ENCODE measurements at places on chromosomes 7 and 10. TPM values are rescaled to one million over a fixed set of nuclear protein-coding genes. Genes with fewer than 3 reads are reported as not detected.

The PRF1 gene
- polyA plus RNA-seq, result 5,696 TPM

The ZRANB1 gene
- 5.6 TPM for polyA plus RNA-seq

The PDE1C gene
- not detected for polyA plus RNA-seq

The TCAF2 gene
- polyA plus RNA-seq, result 1.8 TPM

DNA sequence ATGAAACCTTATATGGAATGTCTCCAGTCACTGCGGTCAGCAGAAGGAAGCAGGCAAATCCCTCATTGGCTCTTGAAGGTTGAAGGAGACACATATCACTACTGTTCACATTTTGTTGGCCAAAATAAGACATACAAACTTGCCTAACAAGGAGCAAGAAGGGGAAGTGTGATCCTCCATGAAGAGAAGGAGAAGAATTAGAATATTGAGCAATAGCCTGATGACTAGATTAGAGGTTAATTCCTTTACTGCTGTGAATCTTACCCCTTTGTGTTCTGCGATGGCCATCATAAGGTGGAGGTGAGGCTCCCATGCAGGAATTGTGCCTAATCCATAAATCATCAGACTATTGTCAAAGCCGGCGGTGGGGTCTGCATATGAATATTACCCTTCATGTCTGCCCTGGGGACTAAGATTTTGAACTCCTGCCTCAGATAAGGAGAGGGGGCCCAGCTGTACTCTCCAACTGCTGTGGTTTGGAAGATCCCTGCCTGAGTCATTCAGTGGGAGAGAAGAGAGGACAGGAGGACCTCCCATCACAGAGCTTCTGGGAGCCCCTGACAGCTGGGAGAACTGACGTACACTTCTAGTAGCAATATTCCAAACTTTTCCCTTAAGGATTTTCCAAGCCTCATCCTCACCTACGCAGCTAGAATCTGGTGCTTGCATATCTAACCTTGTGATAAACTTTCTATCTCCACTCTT lies 398.5 kb downstream of the REEP3 start:
- no peak for DNase-seq
- no peak overlapping the region for H3K4me3 ChIP-seq
- no peaks in the 10 kb centered on the region for H3K36me3 ChIP-seq
- H3K27me3 ChIP-seq, result peaks cover 2% of the 10 kb centered on the region

DNA sequence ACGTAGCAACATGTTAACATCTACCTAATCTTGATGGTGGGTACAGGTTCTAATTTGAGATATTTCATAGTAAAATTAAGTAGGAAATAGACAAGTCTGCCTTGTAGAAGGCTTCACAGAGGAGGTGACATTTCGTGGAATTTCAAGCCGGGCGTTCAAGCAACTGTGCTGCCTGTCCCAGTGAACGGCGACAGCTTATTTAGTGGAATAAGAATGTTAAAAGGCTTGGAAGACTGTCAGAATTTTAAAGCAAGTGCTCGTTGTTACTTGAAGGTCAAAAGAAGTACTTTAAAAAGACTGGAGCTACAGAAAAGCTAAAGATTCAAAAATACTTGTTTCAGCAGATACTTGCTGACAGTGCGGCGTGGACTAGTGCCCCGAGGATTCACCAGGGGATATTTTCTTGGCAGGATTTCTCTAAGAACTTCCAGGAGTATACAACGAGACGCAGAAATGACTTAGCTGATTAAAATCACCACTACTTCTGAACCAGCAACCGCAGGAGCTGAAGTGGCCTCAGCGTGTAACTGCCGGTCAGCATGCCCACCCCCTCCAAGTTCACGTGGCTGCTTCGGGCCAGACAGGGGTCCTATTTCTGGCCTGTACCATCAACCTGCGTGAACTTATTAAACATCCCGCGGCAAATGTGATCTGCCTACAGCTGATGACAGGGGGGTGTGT lies 46.5 kb downstream of the CTBP2 start:
- H3K4me1 ChIP-seq, result peaks cover 90% of the 10 kb centered on the region
- no peak for DNase-seq
- no peaks in the 10 kb centered on the region for H3K27me3 ChIP-seq
- H3K4me3 ChIP-seq, result no peak overlapping the region
- H3K36me3 ChIP-seq, result peaks cover 2% of the 10 kb centered on the region
- peak overlapping the region; percentile 91 for H3K27ac ChIP-seq

All from immature natural killer cell (primary cell).